ENCODE measurements at places on chromosomes 16 and 17.

GRCh38 chr17:81190591-81190990 is 24.6 kb upstream of the AATK start:
- DNase-seq, result no peak

- no peak for DNase-seq
These were observed 95.0 kb downstream of the ADCY9 start for GRCh38 chr16:4021070-4021779.

GRCh38 chr17:79617304-79617703 is 6.5 kb upstream of the RBFOX3 start:
- DNase-seq, result no peak

DNA sequence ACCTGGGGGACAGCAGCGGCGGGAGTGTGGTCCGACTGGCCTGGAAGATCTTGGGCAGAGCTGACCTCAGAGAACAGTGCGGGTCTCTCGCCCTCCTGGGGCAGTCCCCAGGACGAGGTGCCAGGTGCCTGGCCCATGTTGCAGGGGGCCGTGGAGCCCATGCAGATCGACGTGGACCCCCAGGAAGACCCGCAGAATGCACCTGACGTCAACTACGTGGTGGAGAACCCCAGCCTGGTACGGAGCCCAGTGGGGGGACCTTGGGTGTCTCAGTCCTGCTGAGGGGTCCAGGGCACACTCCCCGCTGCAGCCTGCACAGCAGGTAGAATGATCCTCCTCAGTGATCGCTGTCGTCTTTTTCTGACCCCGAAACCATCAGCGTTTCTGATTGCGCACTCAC is 1.4 kb downstream of the GPS1 start:
- DNase-seq, result no peak

DNA sequence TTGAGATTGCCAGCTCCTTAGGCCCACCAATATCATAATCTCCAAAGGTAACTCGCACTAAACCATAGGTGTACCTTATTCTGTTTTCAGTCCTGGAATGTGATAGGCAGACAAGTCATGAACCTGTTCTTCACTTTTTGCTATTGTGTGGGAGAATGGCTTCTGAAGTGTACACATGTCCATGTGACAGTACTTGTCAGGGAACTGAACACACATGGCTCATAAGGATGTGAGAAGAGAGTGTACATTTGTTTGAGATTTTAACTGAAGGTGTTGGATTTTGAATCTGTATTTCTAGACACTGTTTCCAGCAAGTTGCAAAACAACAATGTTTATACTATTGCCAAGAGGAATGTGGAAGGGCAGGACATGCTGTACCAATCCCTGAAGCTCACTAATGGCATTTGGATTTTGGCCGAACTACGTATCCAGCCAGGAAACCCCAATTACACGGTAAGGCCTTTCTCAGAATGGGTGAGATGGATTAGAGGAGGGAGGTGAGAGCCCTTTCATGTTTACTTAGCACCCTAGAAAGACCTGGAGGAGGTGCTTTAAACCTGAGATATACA is 14.5 kb upstream of the RASL10B start:
- no peak for DNase-seq

DNA sequence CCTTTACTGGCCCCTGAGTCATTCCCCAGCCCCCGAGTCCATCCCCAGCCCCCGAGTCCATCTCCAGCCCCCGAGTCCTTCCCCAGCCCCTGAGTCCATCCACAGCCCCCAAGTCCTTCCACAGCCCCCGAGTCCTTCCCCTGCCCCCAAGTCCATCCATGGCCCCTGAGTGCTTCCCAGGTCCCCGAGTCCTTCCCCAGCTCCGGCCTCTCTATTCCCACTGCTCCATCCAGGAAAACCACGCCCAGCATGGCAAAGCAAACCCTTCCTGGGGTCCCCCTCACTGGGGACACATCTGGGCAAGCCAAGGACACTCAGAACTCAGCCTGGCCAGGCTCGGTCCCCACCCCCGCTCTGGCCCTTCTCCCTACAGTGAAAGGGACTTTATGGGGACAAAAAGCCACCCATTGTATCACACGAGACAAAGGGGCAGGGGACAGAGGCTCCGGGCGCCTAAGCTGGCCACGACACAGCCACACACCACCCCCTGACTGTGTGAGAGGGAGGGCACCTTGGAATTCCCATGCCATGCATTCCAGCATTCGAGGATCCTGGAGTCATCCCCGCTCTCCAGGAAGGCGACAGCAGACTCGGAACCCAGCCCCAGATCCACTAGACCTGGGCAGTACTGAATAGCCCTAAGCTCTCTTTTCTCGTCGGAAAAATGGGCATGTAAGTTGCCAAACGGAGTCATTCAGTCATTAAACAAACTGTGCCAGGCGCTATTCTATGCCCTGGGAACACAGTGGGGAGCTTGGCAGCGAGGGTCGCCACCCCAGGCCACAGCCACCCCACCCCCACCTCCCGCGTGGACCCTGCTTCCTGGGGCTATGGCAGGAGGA is 14.0 kb downstream of the PLLP start:
- no peak for DNase-seq

DNA sequence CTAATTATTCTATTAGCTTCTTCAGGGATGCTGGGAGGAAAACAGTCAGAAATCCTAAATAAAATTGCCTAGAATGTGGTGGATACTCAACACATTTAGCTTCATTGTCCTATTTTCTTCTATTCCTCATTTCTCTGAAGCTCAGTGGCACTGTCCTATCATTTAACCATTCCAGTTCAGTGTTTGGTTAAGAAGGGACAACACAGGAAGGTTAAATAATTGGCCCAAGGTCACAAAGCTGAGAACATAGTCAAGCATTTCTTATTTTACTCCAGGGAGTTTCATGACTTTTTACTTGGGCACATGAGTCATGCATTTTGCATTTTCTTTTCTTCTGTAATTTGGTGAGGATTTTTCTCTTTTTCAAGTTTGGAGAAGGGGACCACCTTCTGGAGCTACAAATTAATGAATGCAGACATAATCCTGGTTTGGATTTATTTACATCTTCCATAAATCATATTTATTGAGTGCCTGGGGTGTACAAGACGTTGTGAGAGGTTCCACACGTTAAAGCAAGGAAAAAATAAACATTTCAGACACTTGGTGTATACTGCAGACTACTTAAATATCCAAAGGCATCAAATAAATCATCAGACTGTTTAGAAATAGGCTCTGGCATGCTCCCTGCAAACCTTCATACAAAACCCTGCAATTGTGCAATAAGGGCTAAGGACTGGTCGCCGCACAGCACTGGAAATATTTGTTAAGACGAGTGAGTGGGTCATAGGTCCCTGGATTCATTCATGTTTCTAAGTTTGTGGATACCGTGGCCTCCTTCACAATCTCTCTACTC is 263.9 kb downstream of the MAF start:
- DNase-seq, result no peak

- DNase-seq, result peak; percentile 41
These were observed 155.2 kb upstream of the C17orf78 start for GRCh38 chr17:37220607-37220953.

- no peak for DNase-seq
These were observed 29.2 kb downstream of the TMEM186 start for GRCh38 chr16:8768283-8768682.

- DNase-seq, result peak; percentile 22
These were observed 397.3 kb downstream of the SHISA9 start for GRCh38 chr16:13298666-13299065.

DNA sequence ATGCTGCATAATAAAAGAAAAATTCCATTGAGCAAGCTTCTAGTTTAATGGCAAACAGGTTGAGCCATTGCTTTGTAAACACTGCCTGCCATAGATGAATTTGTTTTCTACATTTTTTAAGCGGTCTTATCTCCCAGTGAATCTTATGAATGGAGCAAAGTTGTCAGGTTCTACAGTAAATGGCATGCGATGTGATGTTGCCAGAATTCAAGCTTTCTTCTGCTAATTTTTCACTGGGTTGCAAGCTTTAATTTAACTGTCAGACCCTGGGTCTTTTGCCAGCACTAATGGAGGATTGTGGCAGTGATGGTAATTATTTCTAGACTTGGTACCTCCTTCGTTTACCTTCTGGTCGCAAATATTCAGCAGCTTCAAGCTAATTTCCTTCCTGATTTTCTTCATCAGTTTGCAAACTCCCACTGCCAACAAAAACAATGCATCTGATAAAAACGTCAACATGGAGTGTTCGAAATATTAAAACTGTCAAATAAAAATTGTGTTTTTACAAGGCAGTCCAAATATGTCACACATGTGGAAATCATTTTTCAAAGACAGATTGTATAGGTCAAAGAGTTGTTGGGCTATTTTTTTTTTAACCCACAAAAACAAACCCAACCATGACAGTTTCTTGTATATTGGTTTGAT is 274.2 kb upstream of the ERCC4 start:
- DNase-seq, result no peak

DNA sequence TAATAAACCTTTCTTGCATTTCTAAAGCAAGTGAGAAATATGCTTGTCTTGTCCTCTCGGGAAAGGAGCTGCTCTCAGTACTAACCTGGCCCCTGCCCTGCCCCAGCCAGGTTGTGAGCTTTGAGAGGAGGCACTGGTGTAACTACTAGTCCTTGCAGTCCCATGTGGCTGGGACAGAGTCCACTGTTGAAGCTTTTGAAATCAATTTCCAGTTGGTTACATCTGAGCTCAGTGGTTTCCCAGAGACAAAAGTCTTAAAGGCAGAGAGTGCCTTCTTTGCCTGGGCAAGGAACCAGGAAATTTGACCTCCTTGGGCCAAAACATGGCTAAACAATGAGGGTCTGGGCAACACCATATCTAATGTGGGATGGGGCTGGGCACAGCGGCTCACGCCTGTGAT is 48.7 kb downstream of the GSG1L start:
- no peak for DNase-seq

GRCh38 chr17:77363821-77364361 is 223.1 kb downstream of the SEC14L1 start:
- DNase-seq, result peak; percentile 5

DNA sequence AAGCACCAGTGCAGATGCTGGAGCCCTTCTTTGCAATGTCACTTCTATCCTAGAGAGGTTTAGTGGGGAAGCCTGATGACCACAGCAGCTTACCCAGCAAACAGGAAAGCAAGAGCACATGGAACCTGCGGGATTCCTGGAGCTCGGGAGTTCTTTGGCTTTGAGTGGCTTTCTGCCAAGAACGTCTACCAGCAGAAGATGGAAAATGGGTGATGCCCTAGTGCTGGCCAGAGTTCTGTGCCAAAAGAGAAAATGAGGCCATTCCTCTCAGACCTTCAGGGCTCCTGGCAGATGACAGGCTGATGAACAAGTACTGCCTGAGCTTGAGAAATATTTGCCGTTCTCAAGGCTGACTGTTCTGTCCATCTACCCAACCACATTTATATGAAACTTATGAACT is 332.1 kb upstream of the CCL2 start:
- DNase-seq, result no peak

DNA sequence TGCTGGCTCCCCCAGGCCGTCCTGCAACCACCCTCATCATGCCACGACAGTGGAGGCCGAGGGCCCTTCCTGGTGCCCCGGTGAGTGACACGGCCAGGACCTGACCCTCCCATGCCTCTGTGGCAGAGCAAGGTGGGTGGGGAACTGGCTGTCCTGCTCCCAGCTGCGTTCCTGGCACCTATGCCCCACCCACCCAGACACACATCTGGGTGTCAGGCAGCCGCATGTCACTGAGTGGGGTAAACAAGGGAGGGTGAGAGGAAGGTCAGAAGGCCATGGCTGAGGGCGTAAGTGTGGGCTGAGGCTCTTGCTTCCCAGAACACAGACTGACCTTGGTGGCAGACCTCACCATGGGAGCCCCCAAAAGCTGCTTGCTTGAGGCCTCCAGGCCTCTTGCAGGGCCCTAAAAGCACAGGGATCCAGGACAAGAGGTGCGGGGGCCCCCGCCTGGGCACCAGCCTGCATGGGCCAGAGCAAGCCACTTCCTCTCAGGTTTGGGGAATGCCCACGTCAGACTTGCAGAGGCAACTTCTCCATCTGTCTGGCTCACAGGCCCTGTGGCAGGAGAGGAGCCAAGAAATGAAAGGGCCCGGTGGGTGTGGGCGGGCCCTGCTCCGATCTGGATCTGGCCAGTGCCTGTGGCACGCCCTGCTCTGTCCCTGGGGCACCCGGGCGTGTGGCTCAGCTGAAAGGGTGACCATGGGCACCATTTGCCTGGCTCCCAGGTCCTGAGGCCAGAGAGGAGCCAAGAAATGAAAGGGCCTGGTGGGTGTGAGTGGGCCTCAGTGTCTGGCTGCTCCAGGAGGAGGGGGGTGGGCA is 3.9 kb upstream of the CCDC57 start:
- DNase-seq, result no peak

GRCh38 chr17:49821916-49822315 is 26.0 kb downstream of the TAC4 start:
- no peak for DNase-seq

- peak; percentile 67 for DNase-seq
These were observed 2.8 kb downstream of the HAGH start for GRCh38 chr16:1823821-1824220.

GRCh38 chr17:70767102-70767701 is 597.9 kb downstream of the KCNJ2 start:
- DNase-seq, result no peak

DNA sequence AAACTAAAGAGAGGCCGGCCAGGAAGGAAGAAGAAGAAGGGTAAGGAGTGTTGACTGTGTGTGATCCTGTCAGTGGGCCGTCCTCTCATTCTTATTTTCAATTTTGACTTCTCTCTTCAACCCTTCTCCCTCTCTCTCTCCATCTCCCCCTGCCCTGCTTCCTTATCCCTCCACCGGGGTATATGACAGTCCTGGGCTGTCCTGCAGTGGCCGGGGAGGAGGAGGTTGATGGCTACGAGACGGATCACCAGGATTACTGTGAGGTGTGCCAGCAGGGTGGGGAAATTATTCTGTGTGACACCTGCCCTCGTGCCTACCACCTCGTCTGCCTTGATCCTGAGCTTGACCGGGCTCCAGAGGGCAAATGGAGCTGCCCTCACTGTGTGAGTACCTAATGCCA is 5.6 kb downstream of the CHD3 start:
- DNase-seq, result no peak

- DNase-seq, result peak; percentile 76
These were observed 326 bp downstream of the SRCIN1 start for GRCh38 chr17:38605411-38605840.

DNA sequence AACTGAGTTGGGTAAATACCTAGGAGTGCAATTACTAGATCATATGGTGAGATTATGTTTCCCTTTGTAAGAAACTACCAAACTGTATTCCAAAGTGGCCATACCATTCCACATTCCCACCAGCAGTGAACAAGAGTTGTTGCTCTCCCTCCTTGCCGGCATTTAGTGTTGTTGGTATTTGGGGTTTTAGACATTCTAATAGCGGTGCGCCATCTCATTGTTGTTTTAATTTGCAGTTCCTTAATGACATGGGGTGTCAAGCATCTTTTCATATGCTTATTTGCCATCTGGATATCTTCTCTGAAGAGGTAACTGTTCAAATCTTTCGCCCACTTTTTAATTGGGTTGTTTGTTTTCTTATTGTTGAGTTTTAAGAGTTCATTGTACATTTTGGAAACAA is 164.2 kb upstream of the LHX1 start:
- DNase-seq, result no peak
